ENCODE measurements at places on chromosomes 11 and 22. TPM values are rescaled to one million over a fixed set of nuclear protein-coding genes. Genes with fewer than 3 reads are reported as not detected.

DNA sequence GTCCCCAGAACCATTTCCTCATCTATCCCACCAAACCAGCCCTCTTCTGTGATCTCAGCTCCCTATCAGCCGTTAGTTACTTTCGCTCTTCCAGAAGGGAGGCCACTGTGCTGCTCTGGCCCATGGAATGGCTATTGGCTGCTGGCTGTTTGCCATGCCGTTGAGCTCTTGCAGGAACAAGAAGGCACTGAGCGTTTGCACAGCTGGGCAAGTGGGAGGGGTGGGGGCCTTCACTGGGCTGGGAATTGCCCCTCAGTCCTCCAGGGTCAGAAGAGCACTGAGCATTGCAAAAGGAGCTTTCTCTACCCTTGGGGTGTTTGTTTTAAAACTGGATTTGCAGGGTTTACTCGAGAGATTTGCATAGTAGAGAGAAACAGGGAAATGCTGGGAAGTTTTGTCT lies 129.0 kb upstream of the PARVA start:
- no peak for DNase-seq

DNA sequence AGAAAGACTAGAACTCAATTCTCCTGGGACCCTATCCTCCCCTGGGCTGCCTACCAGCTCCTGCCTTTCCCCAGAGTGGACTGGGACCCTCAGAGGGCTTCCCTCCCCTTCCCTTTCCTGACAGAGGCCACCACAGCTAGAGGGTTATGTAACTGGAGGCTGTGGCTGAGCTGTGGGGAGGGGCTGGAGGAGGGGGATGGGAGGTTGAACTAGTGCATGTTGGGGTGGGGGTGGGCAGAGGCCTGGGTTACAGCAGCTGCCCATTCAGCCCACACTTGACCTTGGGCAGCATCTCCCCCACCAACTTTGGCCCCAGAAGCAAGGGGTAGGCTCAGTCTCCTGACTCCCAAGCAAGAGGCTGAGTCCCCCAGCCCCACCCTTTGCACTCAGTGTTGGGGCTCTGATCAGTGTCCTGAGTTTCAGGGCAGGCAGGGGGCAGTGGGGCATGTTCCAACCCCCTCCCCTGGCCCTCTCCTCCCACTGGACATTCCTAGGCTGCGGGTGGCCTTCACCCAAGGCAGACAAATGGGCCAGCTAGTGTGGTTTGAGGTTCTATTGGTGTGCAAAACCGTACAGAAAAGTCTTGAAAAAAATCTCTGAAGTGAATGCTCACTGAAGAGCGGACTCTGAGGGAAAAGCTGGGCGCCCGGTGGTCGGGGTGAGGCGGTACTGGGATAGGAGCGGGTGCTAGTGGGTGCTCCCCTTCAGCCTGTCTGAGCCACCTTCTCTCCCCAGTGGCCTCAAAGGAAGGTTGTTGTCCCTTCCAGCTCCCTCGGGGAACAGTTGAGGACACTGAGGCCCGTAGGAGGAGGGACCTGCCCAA lies 3.8 kb downstream of the KCNC1 start:
- no peak for DNase-seq

DNA sequence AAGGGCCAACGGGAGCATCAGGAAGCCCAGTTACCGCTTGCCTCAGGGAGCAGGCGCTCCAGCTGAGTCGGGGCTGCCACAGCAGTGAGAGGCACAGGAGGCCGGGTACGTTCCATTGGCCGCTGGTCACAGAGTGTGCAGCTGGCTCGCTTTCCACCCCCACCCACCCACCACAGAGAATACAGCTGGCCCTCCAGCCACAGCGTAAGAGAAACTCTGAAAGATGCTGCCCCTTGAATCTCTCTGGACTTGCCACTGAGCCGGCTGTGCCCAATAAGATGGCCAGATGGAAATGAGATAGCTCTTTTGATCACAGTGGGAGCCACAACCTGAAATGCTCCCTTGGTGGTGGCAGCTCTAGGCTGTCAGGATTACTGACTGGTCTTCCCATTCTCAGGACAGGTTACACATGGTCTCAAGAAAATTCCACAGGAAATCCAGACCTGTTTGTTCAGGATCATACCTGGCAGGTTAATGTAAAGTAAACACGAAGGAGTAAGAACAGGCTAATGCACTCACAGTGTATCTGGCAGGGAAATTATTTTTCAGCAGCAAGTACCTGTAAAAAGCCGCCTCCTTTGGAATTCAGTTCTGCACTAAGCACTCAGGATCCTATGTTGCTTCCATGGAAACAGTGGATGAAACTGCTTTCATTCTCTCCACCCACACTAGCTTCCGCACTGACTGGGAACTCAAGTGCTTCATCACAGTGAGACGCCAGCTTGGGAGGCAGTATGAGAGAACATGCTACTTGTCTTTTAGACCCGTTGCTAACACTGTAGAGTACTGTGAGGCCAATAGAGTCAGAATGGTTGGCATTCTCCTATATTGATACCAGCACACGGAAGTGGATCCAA lies 16.5 kb downstream of the SIAE start:
- DNase-seq: no peak

- no peak for DNase-seq
Observed at GRCh38 chr11:78438298-78438975, 20.8 kb upstream of the GAB2 start.

DNA sequence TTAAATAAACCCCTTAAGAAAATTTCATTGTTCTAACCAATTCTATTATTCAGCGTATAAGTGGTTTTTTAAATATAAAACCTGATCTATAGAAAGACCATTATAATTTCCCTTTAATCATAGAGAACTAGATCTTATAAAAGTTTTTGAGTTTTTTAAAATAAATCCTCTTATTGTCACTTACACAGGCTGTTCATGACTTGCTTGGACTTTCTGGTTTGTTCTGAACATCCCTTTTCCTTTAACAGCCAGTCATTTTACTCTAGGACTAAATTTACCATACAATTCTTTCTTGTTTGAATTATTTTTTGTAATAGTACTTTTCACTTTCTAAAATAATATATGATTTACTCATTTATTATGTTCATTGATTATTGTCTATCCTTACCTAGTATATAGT lies 4.7 kb downstream of the NXPE2 start:
- DNase-seq: no peak

- peak; percentile 65 for DNase-seq
Observed at GRCh38 chr11:3840004-3840869, 522 bp downstream of the RHOG start.

GRCh38 chr11:126543691-126544090 lies 188.2 kb downstream of the ST3GAL4 start:
- DNase-seq: no peak

DNA sequence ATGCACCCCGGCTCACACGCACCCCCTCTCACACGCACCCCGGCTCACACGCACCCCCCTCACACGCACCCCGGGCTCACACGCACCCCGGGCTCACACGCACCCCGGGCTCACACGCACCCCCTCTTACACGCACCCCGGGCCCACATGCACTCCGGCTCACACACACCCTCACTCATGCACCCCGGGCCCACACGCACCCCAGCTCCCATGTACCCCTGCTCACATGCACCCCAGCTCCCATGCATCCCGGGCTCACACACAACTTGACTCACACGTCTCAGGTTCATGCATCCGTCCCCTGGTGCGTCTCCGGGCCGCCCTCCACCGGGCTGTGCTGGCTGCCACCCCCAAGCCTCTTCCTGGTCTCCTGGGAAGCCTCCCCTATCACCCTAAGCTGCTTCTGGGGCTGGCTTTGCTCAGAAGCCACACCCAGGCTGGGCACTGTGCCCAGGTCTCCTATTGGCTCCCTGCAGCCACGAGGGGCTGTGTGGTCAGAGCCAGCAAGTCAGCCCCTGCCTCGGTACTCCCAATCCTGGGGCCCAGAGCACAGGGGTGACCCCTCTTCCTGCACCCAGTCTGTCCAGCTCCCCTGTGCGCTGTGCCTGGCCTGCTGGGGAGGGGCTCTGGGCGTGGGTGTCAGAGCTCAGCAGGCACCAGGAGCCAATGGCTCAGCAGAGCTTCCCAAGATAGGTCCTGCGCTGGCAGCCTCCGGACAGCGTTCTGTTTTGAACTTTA lies 16.9 kb downstream of the TSPAN4 start:
- no peak for DNase-seq

DNA sequence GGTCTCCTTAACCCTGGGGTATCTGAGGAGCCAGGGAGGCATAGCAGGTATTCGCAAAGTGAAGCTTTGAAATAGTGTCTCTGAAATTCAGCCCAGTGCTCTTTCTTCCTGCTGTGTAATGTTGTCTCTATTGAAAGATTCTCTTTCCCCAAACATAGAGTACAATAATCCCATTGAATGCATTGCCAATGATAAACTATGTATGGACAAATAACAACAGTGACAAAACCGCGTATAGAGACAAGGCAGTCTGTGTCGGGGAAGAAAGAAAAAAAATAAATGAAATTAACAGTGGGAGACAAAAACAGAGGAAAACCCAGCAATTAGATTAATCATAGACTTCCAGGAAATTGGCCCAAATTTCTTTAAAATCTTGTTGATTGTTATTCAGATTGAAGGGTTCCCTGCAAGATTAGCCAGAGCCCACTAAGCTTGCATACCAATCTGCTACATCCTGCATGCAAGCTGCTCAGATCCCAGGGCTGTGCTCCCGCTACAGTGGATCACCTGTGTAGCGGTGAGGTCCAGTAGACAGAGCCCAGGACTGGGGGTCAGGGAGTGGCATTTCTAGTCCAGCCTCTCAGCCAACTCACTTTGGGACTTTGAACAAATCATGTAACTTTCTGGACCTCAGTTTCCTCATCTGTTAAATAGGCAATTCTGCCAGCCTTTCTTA lies 492.8 kb downstream of the INSC start:
- no peak for DNase-seq

GRCh38 chr11:57545883-57546282 lies 8.5 kb downstream of the SMTNL1 start:
- no peak for DNase-seq

Gene PARVA
- total RNA-seq: 0.14 TPM

Gene PITPNM1
- 100 TPM for total RNA-seq

Gene HEPACAM
- not detected for total RNA-seq

Gene ELMOD1
- not detected for total RNA-seq

Gene SSRP1
- total RNA-seq: 296 TPM

Gene PKP3
- 0.07 TPM for total RNA-seq

Gene FGF3
- total RNA-seq: not detected

Gene AGBL2
- 5.6 TPM for total RNA-seq
